ENCODE measurements at places on chromosomes 12 and 14.

- no peak for DNase-seq
Observed at GRCh38 chr12:68762691-68763090, 16.7 kb downstream of the SLC35E3 start.

DNA sequence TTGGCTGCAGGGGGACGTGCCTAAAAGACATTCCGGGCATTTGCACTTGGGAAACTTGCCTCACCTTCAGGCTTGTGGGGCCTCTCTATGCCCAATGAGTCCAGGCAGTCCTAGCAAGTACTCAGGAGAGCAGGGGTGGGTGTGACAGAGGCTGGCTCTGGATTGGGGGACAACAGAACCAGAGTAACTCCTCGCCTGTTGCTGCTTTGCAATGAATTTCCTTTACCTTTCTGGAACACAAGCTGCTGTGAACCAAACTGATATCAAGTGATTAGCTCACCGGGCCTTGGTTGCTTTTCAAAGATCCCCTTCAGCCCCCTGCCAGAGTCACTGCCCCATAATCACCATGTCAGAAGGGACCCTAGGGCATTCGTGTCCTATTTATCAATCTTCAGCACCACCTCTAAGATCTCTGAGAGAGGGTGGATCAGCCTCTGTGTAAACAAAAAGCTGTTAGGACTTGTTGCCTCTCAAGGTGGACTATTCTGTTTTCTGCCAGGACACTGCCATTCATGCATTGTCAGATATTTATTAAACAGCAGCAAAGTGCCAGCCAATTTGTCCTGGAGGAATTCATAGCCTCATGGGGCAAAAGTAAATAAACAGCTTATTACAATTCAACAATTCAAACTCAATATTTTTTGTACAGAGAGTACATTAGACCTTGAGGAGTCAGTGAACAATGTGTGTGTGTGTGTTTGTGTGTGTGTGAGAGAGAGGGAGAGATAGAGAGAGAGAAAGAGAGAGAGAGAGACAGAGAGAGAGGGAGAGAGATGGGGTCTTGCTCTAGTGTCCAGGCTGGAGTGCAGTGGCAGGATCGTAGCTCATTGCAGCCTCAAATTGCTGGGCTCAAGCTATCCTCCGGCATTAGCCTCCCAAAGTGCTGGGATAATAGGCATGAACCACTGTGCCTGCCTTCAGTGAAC is 11.3 kb downstream of the NFATC4 start:
- DNase-seq, result no peak

GRCh38 chr12:85507456-85507855 is 227.4 kb downstream of the ALX1 start:
- no peak for DNase-seq

DNA sequence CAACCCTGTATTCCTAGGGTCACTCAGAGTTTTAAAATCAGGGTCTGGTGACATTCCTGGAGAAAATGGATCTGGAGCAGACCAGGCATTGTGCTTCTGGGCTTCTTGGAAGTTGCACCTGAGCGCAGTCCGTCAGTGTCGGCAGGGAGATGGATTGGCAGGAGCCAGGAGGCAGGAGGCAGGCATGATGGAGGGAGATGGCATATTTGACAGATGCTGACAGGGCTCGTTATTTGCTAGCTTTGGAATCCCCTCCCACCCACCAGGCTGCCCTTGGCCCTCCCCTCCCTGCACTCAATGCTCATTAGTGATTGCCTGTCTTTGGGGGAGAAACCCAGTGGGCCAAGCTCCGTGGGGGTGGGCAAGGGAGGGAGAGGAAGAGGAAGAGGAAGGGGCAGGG is 4.7 kb downstream of the CISTR start:
- DNase-seq, result no peak

- no peak for DNase-seq
Observed at GRCh38 chr14:88005978-88006851, 1.3 kb downstream of the GPR65 start.

DNA sequence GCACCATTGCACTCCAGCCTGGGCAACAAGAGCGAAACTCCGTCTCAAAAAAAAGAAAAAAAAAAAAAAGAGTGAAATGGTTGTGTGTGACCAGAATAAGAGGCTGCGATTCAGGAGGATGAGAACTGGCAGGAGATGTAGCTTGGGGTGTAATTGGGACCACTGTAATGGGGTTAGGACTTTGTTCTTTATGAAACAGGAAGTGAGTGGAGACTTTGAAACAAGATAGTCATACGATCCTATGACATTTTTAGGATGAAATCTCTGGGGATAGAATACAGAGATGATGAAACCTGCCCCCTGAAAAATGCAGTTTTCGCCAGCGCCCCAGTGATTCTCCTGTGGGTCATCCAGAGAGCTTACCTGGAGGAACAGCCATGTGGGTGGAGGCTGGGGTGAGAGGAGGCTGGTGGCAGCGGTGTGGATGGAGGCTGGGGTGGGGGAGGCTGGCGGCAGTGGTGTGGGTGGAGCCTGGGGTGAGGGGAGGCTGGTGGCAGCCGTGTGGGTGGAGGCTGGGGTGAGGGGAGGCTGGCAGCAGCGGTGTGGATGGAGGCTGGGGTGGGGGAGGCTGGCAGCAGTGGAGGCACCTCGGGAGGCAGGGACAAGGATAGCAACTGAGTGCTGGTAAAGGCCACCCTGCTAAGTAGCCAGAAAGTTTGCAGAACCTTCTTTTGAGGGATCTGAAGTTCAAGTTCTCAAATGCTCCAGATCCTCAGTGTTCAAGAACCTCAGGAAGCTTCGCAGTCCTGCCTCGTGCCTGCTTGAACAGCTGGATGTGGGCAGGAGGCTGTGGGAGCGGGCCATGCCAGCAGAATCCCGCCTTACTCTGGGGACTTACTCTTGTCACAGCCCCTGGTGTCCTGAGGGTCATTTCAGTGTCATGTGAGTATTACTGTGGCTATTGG is 20.2 kb downstream of the FBXL14 start:
- DNase-seq, result no peak

GRCh38 chr14:31286456-31287293 is 79.1 kb upstream of the HECTD1 start:
- DNase-seq, result no peak

DNA sequence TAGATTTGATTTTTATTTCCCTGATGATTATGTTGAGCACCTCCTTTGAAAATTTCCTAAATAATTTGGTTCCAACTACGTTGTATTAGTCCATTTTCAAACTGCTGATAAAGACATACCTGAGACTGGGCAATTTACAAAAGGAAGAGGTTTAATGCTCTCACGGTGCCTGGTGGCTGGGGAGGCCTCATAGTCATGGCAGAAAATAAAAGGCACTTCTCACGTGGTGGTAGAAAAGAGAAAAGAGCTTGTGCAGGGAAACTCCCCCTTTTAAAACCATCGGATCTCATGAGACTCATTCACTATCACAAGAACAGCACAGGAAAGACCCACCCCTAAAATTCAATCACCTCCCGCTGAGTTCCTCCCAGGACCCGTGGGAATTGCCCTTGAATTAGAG is 372.3 kb downstream of the RPL10L start:
- no peak for DNase-seq

GRCh38 chr14:68797121-68797670 is 4.3 kb upstream of the ZFP36L1 start:
- no peak for DNase-seq

- no peak for DNase-seq
Observed at GRCh38 chr12:105018012-105018411, 31.9 kb downstream of the NOPCHAP1 start.

GRCh38 chr12:108313241-108313605 is 25.9 kb downstream of the CMKLR1 start:
- DNase-seq, result no peak

DNA sequence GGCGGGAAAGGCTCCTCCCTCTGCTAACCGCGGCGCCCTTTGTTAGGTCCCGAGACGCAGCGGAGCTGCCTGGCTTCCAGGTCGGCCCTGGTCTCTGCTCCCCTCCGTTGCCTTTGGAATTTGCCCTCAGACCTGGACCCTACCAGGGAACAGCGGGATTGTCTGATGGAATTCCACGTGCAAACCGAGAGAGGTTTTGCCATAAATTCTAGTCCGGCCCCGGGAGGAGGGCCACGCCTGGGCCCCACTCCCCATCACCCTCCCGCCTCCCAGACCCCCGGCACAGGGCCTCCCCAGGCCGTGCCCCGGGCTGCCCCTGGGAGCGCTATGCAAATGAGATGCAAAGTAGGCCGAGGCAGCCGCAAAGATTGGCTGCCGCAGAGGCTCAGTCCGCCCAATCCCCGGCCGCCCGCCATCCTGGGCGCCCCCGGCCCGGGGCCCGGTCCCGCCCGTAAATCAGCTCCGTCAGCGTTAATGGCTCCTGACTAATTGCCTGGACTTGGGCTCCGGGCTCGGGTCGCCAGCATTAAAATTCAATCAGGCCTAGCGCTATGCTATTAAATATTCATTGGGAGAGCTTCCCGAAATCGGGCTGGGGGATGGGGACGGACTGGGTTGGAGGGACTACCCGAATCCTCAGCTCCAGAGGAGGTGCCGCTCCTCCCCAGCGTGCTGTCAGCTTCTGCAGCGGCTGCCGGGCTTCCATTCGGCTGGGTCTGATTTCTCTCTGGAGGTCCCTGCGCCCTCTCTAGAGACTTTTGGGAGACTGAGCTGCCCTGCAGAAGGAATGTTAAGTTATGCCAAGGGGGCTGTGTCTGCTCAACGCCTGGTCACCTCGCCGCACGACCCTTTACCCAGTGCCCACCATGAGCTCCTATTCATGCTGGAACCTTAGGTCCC is 15.7 kb upstream of the FIGNL2 start:
- DNase-seq, result peak; percentile 60

- DNase-seq, result no peak
Observed at GRCh38 chr12:126523891-126524290, 1458.7 kb downstream of the AACS start.

DNA sequence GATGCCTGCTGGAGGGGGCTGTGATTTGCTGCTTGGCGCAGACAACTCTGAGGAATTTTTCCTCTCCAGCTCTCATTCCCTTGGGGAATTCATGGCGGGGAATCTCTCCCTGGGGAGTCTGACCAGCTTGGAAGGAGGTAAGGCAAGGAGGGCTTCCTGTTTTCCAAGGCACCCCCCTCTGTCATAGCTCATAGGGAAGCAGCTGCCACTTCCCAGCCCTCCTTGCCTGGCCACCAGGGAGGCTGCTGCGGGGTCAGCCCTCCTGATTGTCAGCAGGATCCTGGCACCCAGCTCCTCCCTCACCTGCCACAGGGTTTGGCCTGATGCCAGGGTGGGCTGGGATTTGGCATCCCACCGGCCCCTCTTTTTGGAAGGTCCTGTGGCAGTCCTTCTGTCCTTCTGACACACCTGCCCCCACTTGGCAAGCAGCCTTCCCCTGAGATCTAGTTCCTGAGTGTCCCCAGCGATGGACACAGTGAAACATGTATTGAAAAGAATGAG is 74.9 kb downstream of the TSPAN9 start:
- peak; percentile 57 for DNase-seq

DNA sequence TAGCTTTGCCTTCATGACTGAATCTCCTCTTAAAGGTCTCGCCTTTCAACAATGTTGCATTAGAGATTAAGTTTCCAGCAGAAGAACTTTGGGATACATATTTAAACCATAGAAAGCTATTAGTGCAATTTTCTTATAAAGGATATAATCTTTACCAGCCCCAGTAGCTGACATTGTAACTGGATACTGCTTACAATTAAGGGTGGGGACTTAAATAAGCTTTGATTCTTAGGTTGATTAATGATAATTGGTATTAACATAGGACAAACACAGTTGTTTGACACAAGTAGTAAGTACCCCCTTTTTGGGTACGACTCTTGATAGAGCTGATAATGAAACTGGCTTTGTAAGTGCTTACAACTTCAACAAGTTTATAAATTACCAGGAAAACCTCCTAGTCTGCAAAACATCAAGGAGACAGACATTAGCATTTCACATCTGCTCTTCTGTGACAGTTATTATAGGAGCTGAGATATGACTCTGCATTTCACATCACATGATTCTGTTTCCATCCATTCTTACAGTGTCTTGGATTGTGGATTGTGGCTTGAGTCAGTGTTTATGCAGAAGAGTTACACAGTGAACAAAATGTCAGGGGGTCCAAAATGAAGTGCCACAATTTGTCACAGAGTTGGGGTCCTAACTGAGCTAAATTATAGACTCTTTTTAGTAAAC is 249.1 kb upstream of the E2F7 start:
- DNase-seq, result no peak

GRCh38 chr12:123231931-123232330 is 1.0 kb downstream of the MPHOSPH9 start:
- DNase-seq, result no peak

DNA sequence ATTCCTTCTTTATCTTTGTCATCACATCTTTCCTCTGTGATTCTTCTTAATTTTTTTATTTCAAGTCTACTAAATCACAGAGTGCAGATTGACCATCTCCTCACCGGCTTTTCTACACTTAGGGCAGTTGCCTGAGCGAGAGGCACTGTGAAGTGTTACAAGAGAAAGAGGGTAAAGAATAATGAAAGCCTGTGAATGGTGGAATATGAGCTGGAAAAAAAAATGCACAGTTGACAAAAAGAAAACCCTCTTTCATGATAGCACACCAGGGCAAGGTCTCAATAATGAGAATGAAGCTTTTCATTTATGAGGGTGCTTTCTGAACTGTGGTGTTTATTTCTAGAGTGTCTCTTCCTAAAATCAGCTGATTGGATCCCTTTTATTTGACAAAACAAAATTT is 106.2 kb upstream of the PDE3A start:
- no peak for DNase-seq

DNA sequence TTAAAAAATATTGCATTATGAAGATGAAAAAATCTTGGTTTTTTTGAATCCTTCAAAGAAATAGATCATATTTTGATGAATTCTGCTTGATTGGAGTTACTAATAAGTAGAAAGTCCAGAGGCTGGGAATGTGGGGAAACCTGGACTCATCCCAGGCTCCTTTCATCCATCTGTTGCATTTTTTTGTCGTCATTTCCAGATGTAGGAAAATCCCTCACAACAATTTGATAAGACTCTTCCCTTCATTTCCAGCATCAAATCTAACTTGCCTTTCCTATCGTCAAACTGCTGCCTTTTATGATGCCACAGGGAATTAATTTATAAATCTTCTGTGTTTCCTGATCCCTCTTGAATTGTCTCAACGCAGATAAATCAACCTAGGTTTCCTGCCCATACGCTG is 211.6 kb downstream of the FBXL14 start:
- no peak for DNase-seq

GRCh38 chr12:53006810-53007309 is 604 bp downstream of the EIF4B start:
- peak; percentile 90 for DNase-seq

DNA sequence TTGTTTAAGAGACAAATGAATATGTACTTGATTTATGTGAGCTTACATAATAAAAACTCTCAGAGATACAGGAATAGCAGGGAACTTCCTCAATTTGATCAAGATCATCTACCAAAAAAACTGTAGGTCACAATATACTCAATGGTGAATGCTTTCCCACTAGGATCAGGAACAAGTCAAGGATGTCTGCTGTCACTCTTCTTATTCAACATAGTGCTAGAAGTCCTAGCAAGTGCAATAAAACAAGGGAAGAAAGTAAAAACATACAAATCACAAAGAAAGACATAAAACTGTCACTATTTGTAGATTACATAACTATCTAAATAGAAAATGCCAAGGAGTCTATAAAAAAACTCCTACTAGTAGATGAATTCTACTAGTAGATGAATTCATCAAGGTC is 41.9 kb upstream of the PAWR start:
- no peak for DNase-seq

GRCh38 chr14:65880507-65880906 is 468.0 kb downstream of the FUT8 start:
- no peak for DNase-seq

- DNase-seq, result no peak
Observed at GRCh38 chr12:124655698-124656516, 88.5 kb upstream of the NCOR2 start.

Measured in upper lobe of right lung (tissue), 1 donor.